ENCODE measurements at places on chromosomes 2 and 18.

DNA sequence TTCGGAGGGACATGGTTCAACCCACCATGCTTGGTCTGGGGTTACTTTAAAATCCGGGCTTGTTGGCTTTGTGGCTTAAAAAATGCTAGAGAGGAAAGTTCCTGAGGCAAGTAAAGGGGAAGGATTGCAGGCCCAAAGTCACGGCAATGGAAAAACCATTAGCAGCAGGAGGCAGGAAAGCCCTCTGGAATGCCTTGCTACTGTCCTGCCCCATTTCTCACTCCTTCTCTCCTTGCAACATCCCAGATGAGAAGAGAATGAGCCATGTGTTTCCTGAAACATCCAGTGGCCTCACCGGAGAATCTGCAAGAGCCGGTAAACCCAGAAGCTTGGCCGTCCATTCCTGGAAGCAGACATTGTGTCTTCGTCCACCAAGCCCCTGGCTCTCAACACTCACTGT is 97.4 kb upstream of the LCLAT1 start:
- no peak for DNase-seq

GRCh38 chr18:4208366-4208765 is 246.7 kb downstream of the DLGAP1 start:
- no peak for DNase-seq

- DNase-seq = no peak
Observed at GRCh38 chr18:2150566-2150965, 420.7 kb downstream of the METTL4 start.

- no peak for DNase-seq
Observed at GRCh38 chr2:104790901-104791495, 62.9 kb upstream of the POU3F3 start.

Measured in SW480 (cell line).